Upper lobe of left lung (tissue), 6 donors: ENCODE measurements at places on chromosomes 6 and 20. TPM values are rescaled to one million over a fixed set of nuclear protein-coding genes. Genes with fewer than 3 reads are reported as not detected.
A peak's percentile ranks its signal among the peaks of the same experiment; 100 is the strongest.

DNA sequence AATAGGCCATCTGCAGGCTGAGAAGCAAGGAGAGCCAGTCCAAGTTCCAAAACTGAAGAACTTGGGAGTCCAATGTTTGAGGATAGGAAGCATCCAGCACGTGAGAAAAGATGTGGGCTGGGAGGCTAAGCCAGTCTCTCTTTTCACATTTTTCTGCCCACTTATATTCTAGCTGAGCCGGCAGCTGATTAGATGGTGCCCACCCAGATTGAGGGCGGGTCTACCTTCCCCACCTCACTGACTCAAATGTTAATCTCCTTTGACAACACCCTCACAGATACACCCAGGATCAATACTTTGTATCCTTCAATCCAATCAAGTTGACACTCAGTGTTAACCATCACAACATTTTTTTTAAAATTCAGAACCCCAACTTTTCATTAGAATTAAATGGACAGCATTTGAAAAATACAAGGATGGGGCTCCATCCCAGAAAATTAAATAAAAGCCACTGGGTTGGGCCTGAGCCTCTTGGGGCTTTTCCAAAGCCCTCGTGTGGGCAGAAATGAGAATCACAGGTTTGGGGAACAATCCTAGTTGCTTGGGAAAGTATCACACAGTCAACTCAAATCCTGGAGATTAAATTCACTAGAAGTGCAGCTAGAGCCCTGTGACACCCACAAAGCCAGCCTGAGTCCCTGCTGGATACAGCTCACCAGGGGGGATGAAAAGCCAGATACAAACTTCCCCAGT, 2.2 kb downstream of the CLDN20 start:
- peaks cover 4% of the 10 kb centered on the region for H3K4me1 ChIP-seq
- DNase-seq, result no peak
- H3K36me3 ChIP-seq, result no peaks in the 10 kb centered on the region

EPHA7 gene
- 0.23 TPM for total RNA-seq

DNA sequence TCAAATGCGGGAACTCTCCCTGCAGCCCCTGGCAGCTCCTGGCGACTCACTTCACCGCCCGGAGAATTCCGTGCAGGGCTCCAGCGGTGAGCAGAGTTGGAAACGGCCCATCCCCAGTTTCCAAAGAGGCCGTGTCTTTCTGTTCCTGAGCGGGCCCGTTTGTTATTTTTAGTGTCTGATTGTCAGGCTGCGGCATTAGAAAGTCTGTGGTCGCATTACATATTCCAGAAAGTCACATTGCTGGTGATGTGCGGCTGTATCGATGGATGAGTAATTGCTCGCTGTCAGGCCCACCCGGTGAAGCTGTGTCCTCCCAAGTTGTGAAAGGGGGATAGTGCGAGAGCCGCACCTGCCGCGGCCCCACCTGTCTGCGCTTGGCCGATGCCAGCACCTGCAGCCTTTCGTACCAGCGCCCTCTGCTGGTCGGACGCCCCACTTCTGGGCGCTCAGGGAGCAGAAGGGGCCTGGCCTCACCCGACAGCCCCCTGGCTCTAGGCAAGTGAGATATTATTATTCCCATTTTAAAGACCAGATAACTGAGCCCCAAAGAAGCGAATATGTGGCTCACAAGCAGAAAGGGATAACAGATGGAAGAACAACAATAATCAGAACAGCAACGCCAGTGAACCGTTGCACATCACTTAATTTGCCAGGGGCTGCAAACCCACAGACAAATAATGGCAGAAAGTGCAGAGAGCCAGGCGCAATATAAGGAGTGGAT, 244.9 kb downstream of the TSHZ2 start:
- H3K36me3 ChIP-seq, result no peaks in the 10 kb centered on the region
- no peak overlapping the region for H3K4me3 ChIP-seq
- no peaks in the 10 kb centered on the region for H3K4me1 ChIP-seq

PSMB8 gene
- 91.7 TPM for total RNA-seq

DNA sequence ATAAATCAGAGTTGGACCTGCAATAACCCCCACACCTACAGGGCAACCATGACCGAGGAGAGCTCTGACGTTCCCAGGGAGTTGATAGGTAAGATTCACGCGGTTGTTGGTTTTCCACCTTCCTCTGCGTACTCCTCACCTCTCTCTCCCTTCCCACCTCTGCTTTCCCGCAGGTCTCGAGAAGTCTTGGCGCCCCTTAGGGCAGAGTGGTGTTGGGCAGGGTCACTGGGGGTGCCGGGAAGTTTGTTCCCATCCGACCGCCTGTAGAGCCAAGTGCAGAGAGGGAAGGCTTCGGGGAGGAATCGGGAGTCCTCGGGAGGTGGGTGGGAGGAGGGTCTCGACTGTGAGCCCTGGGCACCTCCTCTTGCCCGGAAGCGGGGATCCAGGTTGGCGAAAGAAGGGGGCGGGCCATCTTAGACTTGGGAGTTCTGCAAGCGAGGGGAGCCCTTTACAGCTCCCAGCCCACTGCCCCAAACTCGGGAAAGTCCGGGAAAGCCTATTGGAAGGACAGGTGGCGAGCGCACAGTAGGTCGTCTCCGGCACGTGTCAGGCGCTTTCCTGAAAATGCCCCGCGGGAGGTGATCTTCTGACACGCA, 672 bp downstream of the CARMIL1 start:
- H3K27me3 ChIP-seq, result no peaks in the 10 kb centered on the region
- H3K4me1 ChIP-seq, result peaks cover 14% of the 10 kb centered on the region
- no peaks in the 10 kb centered on the region for H3K36me3 ChIP-seq
- peak overlapping the region; percentile 63 for H3K4me3 ChIP-seq

- H3K36me3 ChIP-seq, result no peaks in the 10 kb centered on the region
- no peaks in the 10 kb centered on the region for H3K4me1 ChIP-seq
- H3K4me3 ChIP-seq, result no peak overlapping the region
Observed at GRCh38 chr6:146814148-146814750, 215.5 kb downstream of the ADGB start.

GRCh38 chr20:61548069-61548468, 296.0 kb downstream of the CDH4 start:
- no peak for DNase-seq
- H3K4me1 ChIP-seq, result no peaks in the 10 kb centered on the region
- no peak overlapping the region for H3K27ac ChIP-seq

SAMD3 gene
- 5.6 TPM for total RNA-seq

DNA sequence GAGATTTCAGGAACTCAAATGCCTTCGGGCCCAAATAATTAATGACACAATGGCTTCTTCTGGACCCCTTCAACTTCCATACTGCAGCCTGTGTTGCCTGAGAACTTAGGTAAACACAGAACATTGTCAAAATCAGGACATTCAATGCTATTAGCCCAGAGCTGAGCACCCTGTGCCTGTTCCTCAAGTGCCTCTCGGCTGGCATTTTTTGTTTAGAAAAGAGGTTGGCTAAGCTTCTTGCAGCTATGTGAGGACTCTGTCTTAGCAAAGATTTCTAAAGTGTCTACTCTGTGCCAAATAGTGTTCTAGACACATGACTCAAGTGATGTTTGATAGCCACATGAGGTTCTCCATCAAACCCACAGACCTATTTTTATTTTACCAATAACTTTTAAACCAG, 289.3 kb upstream of the ARID1B start:
- no peak overlapping the region for H3K27ac ChIP-seq
- H3K4me3 ChIP-seq, result no peak overlapping the region
- no peaks in the 10 kb centered on the region for H3K36me3 ChIP-seq
- H3K4me1 ChIP-seq, result no peaks in the 10 kb centered on the region

IL17F gene
- total RNA-seq, result not detected

- no peaks in the 10 kb centered on the region for H3K27me3 ChIP-seq
- no peaks in the 10 kb centered on the region for H3K4me1 ChIP-seq
- H3K36me3 ChIP-seq, result peaks cover 71% of the 10 kb centered on the region
- no peak overlapping the region for H3K4me3 ChIP-seq
Observed at GRCh38 chr6:110226261-110226660, 46.0 kb downstream of the CDC40 start.

DNA sequence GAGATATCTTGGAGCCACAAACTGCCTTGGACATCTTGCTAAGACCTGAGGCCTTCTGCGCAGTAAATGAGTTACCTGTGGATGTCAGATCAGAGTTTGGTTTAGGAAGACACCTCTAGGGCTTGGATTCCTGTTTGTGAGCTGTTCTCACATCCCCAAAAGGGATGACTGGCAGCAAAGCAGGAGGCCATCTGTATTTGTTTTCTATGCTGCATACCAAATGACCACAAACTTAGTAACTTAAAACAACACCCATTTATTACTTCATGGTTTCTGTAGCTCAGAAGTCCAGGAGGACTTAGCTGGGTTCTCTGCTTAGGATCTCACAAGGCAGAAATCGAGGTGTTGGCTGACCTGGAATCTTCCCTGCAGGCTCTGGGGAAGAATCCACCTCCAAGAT, 116.7 kb downstream of the UNC5CL start:
- H3K4me3 ChIP-seq, result no peak overlapping the region
- H3K4me1 ChIP-seq, result no peaks in the 10 kb centered on the region
- H3K27ac ChIP-seq, result no peak overlapping the region
- no peaks in the 10 kb centered on the region for H3K36me3 ChIP-seq

SLC4A11 gene
- 4.9 TPM for total RNA-seq

SEC63 gene
- total RNA-seq, result 35.0 TPM

MEI4 gene
- not detected for total RNA-seq

DNA sequence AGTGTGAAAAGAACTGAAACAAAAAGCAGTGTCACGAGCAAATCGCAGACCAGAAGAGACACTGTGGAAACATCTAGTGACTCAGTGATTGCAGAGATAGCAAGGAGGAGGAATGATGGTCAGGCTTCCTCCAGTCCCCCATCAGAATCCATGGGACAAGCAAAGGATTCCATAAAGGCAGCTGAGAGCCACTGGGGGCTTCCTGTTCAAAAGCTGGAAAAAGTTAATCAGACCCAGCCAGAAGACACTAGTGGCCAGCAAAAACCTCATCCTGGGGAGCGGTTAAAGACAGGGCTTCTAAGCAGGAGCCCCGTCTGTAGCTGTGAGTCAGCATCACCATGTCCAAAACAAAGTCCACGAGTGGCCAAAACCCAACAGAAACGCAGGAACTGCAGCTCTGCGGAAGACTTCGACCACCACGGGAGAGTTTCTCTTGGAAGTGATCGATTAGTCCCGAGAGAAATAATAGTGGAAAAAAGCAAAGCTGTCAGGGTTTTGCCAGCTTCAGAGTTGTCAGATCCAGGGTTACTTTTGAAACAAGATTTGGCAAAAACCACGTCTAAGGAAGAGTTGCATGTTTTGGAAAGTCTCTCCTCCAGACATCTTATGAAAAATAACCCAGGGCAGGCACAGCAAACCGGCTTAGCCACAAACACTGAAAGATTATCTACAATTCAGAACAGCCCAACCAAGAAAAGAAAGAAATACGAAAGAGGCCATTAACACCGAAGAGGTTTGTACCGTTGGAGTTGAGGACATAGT, 51.0 kb downstream of the JAG1 start:
- H3K27ac ChIP-seq, result peak overlapping the region; percentile 52
- H3K36me3 ChIP-seq, result no peaks in the 10 kb centered on the region
- no peaks in the 10 kb centered on the region for H3K27me3 ChIP-seq
- no peak for DNase-seq
- no peak overlapping the region for H3K4me3 ChIP-seq

- H3K4me1 ChIP-seq, result no peaks in the 10 kb centered on the region
- no peak for DNase-seq
- no peak overlapping the region for H3K4me3 ChIP-seq
- no peaks in the 10 kb centered on the region for H3K27me3 ChIP-seq
- no peak overlapping the region for H3K27ac ChIP-seq
- H3K36me3 ChIP-seq, result no peaks in the 10 kb centered on the region
Observed at GRCh38 chr6:123869334-123869733, 65.7 kb downstream of the NKAIN2 start.

- H3K27me3 ChIP-seq, result no peaks in the 10 kb centered on the region
- H3K4me3 ChIP-seq, result no peak overlapping the region
- no peaks in the 10 kb centered on the region for H3K4me1 ChIP-seq
- DNase-seq, result no peak
Observed at GRCh38 chr6:76004202-76004601, 68.3 kb downstream of the IMPG1 start.

- peaks cover 3% of the 10 kb centered on the region for H3K4me1 ChIP-seq
- no peak for DNase-seq
- H3K27me3 ChIP-seq, result no peaks in the 10 kb centered on the region
- no peak overlapping the region for H3K4me3 ChIP-seq
- no peak overlapping the region for H3K27ac ChIP-seq
Observed at GRCh38 chr6:6910734-6911295, 196.9 kb upstream of the RREB1 start.

POFUT1 gene
- 31.5 TPM for total RNA-seq

DNA sequence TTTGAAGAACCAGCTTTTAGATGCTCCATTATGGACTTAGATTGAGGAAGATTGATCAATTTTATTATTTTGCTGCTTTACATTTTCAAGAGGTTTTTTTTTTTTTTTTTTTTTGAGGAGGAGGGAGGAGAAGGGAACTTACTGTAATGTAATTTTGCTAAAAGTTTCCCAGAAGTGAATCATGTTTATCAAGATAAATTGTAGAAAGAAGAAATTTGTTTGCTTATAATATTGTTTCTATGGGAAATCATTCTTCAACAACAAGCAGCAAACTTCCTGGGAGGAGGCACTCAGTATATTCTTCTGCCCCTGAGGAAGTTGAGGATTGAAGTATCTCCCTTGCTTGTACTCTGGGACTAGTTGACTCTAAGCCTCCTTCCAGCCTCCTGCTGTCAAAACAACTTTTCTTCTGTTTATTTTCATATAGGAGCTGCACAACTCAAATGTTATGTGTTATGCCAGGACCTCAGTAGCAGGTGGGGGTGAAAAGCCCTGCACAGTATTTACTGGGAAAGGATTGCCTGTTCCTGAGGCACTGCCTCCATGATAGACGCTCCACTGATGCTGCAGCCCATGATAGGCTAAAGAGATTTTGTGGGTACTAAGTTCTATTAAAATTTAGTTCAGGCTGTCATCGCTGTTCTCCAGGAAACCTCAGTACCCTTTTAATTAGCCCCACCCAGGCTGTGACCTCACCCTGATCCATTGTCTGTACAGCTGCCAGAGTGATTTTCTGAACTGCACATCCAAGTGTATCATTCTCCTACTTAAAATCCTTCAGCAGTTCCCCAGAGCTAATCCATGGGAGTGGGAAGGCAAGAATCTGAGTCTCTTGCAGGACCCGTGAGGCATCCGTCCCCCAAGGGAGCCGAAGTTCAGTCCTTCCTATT, 51.9 kb downstream of the CARMIL1 start:
- no peak overlapping the region for H3K4me3 ChIP-seq
- DNase-seq, result no peak
- H3K27ac ChIP-seq, result no peak overlapping the region
- H3K36me3 ChIP-seq, result no peaks in the 10 kb centered on the region

TNFRSF21 gene
- 23.0 TPM for total RNA-seq

GRCh38 chr6:164412566-164412965, 896.8 kb downstream of the C6orf118 start:
- DNase-seq, result no peak
- no peak overlapping the region for H3K27ac ChIP-seq
- no peaks in the 10 kb centered on the region for H3K27me3 ChIP-seq
- no peak overlapping the region for H3K4me3 ChIP-seq

BTN1A1 gene
- total RNA-seq, result not detected
